ENCODE measurements at places on chromosomes 1 and 21. TPM values are rescaled to one million over a fixed set of nuclear protein-coding genes. Genes with fewer than 3 reads are reported as not detected.

DNA sequence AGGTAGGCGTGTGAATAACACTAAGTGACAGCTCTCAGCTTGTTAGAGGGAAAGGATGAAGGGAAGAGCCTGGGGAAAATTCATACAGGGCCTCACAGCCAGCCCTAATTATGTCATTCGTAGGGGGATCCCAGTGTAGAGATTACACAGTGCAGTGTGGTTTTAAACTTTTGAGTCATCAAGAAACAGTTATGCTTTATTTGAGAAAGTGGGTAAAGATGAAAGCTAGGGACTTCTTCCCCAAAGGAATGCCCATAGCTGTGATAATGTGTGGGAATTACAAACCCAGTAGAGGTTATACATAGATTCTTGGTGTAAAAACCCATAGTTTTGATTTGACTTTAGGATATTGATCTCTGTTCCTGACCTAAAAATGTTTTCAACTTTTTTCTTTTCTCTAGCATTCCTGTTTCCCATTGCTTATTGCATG, 1.9 kb downstream of the TTF2 start:
- H3K4me1 ChIP-seq = no peaks in the 10 kb centered on the region
- H3K36me3 ChIP-seq = peaks cover 5% of the 10 kb centered on the region
- no peak overlapping the region for H3K27ac ChIP-seq
- DNase-seq = no peak

GRCh38 chr1:62687421-62687902, 724 bp downstream of the DOCK7 start:
- peak overlapping the region; percentile 72 for H3K27ac ChIP-seq
- no peaks in the 10 kb centered on the region for H3K27me3 ChIP-seq
- peak overlapping the region; percentile 89 for H3K4me3 ChIP-seq
- DNase-seq = peak; percentile 41
- peaks cover 20% of the 10 kb centered on the region for H3K36me3 ChIP-seq

DNA sequence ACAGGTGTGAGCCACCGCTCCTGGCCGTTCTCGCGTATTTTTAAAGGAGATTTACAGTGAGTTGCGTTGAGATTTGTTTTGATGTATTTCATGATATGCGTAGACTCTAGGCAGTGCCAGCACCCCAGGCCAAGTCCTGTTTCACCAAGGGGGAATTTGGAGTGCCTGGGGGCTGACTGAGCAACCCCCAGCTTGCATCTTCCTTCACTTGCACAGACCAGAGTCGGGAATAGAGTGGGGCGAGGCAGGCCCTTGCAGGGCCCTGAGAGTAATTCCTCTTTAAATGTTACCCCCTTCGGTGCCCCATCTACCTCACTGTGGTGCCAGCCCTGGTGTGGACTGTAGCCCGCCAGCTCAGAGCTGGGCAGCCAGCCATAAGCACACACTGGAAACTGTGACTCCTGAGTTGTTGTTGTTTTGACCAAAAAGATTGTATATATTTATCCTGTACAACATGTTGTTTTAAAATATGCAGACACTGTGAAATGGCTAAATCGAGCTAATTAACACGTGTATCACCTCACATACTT, 269.5 kb downstream of the NPHP4 start:
- H3K27me3 ChIP-seq = peaks cover 77% of the 10 kb centered on the region
- no peaks in the 10 kb centered on the region for H3K4me1 ChIP-seq
- DNase-seq = no peak
- H3K36me3 ChIP-seq = no peaks in the 10 kb centered on the region
- H3K27ac ChIP-seq = no peak overlapping the region
- H3K4me3 ChIP-seq = no peak overlapping the region

EPHA10 gene
- 7.8 TPM for total RNA-seq

SLAMF7 gene
- 8.4 TPM for total RNA-seq

GRCh38 chr21:28177124-28177523, 815.6 kb downstream of the LTN1 start:
- no peak overlapping the region for H3K27ac ChIP-seq
- H3K4me3 ChIP-seq = no peak overlapping the region
- no peaks in the 10 kb centered on the region for H3K4me1 ChIP-seq
- H3K36me3 ChIP-seq = peaks cover 6% of the 10 kb centered on the region
- H3K27me3 ChIP-seq = no peaks in the 10 kb centered on the region
- DNase-seq = no peak

SLC45A1 gene
- 0.73 TPM for total RNA-seq

DNA sequence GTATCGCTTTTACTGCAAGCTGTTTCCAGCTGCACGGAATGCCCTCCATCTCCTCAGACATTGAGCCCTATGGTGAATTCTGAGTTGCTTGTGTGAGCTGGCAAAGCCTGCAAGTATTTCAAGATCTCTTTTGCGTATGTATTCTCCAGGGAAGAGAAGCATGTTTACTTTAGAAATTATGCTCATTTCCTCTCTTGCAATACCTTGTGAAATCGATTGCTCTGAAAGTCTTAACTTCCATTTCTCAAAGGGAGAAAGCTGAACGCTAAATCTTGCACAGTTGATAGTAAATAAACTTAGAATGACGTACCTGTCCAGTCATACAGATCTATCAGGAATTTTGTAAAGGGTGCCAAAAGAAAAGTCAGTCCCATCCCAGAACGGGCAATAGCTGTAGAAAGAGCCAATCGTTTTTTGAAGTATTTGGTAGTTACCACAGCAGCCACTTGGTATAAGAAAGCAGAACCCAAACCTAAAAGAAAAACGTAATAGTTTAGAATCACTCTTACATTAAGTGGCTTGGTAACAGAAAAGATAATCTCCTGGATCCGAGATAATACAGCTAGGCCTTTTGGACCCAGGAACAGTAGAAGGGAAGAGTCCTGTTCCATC, 10.0 kb downstream of the SLC16A4 start:
- no peak overlapping the region for H3K4me3 ChIP-seq
- DNase-seq = no peak
- H3K27me3 ChIP-seq = no peaks in the 10 kb centered on the region
- no peak overlapping the region for H3K27ac ChIP-seq
- H3K4me1 ChIP-seq = no peaks in the 10 kb centered on the region

GRCh38 chr1:27952147-27952546, 7.6 kb upstream of the XKR8 start:
- DNase-seq = no peak
- no peak overlapping the region for H3K27ac ChIP-seq
- no peaks in the 10 kb centered on the region for H3K4me1 ChIP-seq
- no peaks in the 10 kb centered on the region for H3K36me3 ChIP-seq
- no peaks in the 10 kb centered on the region for H3K27me3 ChIP-seq

HSPB7 gene
- total RNA-seq = not detected

DNA sequence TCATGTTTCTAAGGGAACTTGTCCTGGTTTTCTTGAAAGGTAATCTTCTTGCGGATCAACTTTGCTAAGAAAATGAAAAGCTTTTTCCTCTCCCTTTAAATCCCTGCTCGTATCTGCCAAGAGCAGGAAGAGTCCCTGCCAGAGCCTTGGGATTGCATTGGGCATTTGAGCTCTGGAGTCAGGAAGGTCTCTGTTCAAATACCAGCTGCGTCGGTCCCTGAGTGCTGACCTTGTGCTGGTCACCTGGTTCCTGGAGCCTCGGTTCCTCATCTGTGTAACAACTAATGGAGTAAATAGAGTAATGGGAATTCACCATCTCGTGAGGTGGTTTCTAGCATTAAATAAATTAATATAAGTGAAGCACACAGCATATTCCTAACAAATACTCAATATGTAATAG, 274.6 kb upstream of the TMEM51 start:
- H3K36me3 ChIP-seq = no peaks in the 10 kb centered on the region
- H3K27ac ChIP-seq = no peak overlapping the region
- H3K27me3 ChIP-seq = peaks cover 55% of the 10 kb centered on the region
- H3K4me1 ChIP-seq = no peaks in the 10 kb centered on the region
- no peak overlapping the region for H3K4me3 ChIP-seq
- DNase-seq = no peak

- no peak for DNase-seq
- H3K4me1 ChIP-seq = peaks cover 3% of the 10 kb centered on the region
- no peaks in the 10 kb centered on the region for H3K36me3 ChIP-seq
- no peak overlapping the region for H3K4me3 ChIP-seq
These were observed 14.6 kb upstream of the C1orf105 start for GRCh38 chr1:172405912-172406311.

DNA sequence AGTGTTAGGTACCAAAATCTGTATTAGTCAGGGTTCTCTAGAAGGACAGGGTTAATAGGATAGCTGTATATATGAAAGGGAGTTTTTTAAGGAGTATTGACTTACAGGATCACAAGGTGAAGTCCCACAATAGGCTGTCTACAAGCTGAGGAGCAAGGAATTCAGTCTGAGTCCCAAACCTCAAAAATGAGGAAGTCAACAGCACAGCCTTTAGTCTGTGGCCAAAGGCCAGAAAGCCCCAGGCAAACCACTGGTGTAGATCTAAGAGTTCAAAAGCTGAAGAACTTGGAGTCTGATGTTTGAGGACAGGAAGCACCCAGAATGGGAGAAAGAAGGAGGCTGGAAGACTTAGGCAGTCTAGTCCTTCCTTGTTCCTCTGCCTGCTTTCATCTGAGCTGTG, 487.5 kb upstream of the CHRM3 start:
- H3K4me1 ChIP-seq = peaks cover 47% of the 10 kb centered on the region
- no peak overlapping the region for H3K4me3 ChIP-seq
- H3K36me3 ChIP-seq = peaks cover 5% of the 10 kb centered on the region
- no peak overlapping the region for H3K27ac ChIP-seq

DNA sequence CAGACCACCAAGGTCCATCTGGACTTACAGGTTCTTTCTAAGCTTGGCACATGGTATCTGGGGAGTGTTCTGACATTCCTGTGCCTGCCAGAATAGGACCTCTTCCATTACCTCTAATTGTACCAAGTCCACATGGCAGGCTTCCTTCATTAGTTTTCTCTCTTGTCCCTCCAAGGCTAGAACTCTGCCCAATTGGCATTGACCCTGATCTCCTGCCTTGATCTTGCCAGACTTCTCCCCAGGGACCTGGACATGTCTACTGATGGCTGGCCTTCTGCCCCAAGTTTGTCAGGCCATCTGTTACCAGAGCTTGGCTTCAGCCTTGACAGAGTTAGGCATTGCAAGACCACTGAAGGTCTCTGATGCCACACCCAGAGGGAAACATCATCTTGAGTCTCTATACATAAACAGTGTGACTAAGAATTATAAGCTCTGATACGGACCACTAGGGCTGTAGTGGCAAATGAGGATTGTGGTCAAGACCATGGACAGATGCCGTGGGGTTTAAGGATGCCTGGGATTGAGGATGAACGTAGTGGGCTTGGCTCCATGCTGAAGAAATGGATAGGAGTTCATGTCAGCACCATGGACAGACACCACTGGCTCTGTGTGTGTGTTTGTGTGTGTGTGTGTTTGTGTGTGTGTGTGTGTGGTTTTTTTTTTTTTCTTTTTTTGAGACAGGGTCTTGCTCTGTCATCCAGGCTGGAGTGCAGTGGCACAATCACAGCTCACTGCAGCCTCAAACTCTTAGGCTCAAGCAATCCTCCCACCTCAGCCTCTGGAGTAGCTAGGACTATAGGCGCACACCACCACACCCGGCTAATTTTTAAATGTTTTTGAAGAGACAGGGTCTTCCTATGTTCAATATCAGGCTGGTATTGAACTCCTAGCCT, 19.5 kb upstream of the PSMB2 start:
- no peak overlapping the region for H3K4me3 ChIP-seq
- H3K27me3 ChIP-seq = peaks cover 61% of the 10 kb centered on the region
- H3K36me3 ChIP-seq = no peaks in the 10 kb centered on the region
- no peak for DNase-seq
- no peak overlapping the region for H3K27ac ChIP-seq

LPAR3 gene
- total RNA-seq = 14.0 TPM

DNM3 gene
- 1.3 TPM for total RNA-seq

GRCh38 chr1:39701049-39701439, 9.8 kb upstream of the HPCAL4 start:
- H3K36me3 ChIP-seq = no peaks in the 10 kb centered on the region
- H3K27me3 ChIP-seq = peaks cover 63% of the 10 kb centered on the region
- peak overlapping the region; percentile 5 for H3K4me3 ChIP-seq
- no peak for DNase-seq
- H3K4me1 ChIP-seq = peaks cover 16% of the 10 kb centered on the region

Data from Calu3 (cell line).